ENCODE measurements at places on chromosomes 7 and 10.
A peak's percentile ranks its signal among the peaks of the same experiment; 100 is the strongest.

DNA sequence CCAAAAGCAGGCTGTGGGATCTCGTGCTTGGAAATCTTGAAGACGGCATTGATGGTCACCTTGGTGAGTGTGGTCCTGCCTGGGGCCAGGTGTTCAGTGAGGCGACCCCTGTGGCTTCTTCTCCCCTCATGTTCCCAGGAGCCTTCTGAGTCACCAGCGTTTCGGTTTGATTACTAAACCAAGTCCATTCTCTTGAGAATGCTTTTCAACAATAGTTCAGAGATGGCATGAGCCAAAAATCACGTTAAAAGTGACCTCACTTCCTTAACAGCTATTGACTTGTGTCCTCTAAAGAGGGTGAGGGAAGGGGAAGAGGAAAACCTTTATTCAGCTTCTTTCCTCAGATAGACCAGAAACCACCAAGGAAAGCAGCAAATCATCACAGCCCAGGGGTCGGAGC is 315.2 kb downstream of the GATA3 start:
- DNase-seq: no peak

GRCh38 chr7:111561654-111561903 is 713 bp downstream of the IMMP2L start:
- no peak for DNase-seq

DNA sequence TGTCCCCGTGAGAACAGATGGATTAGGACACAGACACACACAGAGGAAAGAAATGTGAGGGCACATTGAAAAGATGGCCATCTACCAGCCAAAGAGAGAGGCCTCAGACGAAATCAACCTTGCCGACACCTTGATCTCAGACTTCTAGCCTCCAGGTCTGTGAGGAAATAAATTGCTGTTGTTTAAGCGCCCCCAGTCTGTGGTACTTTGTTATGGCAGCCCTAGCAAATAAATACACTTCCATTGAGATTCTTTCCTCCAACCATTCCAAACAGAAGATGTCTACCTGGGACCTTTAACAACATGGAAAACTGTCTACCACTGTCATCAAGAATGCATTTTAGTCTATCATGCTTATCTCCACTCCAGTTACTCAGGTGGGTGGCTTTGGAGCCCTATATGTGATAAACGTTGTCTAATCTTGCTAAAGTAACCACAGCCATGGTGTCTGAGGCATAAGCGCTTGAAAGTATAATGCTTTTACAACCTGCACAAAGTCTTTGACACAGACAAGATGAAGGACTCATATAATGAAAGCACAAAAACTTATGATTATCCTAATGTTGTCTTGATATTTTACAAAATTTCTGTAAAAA is 244.3 kb downstream of the MTERF1 start:
- DNase-seq: no peak

DNA sequence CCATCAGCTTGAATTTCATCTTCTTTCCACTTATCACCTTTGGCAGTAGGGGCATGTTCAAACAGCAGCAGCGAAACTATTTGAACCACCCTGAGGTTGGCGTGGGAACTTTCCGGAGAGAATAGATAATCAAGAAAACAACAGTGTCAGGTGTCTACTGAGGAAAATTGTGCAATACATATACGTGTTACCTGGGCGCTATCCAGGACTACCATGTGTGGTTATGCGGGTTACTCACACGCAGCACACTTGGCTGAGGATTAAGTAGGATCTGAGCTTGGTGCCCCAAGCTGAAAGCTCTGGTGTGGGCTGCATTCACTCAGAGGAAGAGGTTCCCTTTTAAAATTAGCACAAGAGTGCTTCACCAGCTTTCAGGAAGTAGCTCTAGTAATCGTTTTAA is 8.8 kb upstream of the ABI1 start:
- no peak for DNase-seq

DNA sequence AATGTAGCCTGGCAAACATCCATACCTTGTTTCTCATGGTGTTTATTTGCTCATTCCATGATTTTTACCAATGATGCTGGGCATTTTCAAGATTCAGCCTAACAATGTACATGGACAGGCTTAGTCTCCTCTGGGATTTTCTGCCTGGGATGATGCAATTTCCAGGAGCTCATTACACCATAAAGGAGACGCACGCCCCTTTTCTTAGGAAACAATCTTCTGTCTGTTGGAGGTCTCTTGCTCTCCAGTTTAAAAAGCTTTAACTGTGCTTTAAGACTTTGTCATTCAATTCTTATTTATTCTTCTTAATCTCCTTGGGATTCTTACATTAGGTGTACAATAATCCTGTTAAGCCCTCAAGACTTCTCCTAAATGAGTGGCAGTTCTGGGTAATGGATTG is 150.3 kb upstream of the NRP1 start:
- DNase-seq: no peak

DNA sequence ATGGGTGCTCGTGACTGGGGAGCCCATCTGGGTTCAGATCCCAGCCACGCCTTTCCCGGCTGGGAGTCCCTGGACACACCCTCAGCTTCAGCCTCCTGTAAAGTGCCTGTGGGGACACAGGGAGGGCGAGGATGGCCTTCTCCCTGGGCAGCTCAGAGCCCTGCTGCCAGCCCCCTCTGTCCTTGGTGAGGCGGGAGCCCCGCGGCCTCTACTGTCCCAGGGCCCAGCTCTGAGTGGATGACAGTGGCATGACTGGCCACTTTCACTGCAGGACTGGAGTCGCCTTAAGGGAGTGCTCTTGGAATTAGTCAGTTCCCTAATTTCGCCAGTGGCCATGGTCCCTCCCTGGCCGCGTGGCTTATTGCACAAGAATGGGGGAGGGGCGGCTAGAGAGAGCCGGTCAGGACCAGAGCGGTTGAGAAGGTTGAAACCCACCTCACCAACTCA is 4.6 kb downstream of the BRI3 start:
- DNase-seq: peak; percentile 40

DNA sequence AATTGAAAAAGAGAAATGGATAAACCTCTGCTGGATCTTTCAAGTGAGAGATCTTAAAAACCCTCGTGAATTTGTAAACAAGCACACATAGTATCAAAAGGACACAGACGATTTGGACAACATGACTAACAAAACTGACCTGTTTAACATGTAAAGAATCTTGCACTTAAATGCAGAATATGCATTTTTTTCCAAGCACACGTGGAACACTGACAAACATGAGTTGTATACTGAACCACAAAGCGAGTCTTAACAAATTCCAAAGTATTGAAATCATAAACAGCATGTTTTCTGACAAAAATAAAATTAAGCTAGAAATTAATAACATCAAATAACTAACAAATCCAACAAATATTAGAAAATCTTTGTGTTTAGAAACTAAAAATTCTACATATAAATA is 65.0 kb upstream of the ZNF746 start:
- no peak for DNase-seq

DNA sequence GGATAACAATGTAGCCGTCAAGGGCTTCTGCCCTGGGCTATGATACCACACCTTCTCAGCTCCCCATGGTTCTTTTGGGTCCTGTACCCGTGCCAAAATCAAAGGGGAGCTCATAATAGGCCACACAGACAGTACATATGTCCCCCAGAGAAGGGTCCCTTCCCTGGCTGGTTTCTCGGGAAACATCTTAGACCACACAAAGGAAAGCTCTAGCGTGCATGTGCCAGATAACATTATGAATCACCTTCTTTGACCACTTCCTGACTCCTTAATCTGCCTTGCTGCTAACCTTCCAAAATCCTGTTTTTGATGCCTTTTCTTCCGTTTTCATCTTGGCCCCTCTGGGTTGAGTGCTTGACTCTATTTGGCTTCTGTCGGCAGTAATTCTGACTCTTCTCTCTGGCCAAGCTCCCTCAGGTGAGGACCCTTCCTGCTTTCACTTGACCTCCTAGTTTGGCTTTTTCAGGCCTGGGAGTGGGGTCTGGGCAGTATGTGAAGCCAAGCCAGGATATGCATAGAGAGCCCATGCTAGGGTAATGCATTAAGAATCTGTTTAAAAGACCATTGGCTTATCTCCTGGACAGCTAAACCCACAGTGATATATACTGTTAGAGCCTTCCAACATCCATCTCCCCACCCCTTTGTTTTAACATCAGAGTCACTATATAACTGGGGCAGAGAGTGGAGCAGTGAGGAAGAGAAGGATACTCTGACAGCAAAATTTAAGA is 84.8 kb downstream of the ANLN start:
- DNase-seq: no peak

DNA sequence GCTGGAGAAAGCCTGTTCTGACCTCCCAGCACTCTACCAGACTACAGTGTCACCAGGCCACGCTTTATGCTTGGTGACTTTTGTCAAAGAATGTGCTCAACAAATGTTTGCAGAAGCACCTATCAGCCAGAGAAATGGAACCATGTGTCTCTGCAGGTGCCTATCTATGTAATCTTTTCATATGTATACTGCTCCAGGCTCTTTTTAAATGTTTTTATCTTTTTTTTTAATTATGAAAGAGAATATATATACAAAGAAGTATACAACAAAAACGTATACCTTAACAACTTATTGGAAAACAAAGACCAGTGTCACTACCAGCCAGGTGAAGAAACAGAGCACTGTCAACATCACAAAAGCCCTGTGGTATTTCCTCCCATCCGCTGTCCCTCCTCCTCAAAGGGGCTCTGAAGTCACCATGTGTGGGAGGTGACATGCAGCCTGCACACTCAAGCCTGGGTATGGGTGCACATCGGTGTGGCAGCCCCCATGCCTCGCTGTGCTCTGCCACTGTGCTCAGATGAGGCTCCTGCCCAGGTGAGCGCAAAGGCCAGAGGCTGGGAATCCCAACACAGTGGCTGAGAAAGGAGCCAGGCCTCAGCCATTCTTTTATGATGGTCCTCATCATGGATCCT is 120.6 kb downstream of the CLEC2L start:
- DNase-seq: no peak

DNA sequence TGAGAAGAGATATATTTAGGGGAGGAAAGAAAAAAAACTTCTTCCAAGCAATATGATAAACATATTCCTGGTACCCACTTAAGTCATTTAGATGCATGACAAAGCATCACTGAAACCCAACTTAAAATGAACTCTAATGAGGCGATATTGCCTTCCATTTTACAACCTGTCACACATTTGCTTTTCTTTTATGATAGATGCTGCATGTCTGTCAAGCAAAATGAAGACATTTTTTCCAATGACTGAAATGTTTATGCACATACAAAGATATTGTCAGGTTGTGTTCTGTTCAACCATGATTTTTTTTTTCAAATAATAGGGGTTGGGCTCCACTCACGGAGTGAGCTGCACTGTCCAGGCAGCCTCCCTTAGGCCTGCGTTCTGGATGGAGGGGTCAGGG is 894.4 kb downstream of the SORCS3 start:
- DNase-seq: no peak

- no peak for DNase-seq
Measured at GRCh38 chr7:39613577-39613976, 9.8 kb upstream of the RALA start.

DNA sequence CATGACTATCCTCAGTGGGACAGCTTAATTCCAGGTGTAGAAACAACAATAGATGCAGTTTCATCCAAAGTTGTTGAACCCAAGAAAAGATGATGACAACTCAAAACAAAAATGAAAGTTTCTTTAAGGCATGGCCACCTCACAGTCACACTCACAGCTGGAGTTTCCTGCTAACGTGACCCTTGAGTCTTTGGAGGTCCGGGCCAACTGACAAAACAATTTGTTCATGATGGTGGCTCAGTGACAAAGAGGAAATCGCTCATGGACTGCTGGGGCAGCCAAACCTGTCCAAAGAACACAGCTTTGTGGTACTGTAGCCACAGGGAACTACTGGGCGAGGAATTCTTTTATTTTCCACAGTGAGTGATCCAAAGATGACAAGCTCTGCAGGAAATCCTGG is 96.0 kb upstream of the JCAD start:
- peak; percentile 15 for DNase-seq
